ENCODE measurements at places on chromosomes 1 and 21.

DNA sequence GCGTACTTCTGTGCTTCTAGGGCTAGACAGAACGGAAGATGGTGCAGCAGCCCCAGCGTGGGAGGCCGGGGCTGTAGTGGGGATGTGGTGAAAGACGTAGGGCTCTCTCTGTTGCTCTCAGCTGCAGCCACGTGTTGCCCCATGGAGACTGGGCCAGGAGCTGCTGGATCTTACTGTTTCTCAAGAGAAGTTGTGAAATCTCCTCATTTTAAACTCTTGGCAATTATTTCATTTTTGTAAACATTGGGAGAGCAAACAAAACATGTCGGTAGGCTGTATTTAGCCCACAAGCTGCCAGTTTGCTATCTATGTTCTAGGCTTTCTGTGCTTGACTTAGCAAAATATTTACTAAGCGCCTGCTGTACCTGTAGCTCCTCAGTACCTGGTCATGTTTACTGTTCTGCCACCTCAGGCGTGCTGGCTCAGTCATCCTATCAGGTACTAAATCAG is 15.9 kb upstream of the ELOA start:
- DNase-seq = no peak

DNA sequence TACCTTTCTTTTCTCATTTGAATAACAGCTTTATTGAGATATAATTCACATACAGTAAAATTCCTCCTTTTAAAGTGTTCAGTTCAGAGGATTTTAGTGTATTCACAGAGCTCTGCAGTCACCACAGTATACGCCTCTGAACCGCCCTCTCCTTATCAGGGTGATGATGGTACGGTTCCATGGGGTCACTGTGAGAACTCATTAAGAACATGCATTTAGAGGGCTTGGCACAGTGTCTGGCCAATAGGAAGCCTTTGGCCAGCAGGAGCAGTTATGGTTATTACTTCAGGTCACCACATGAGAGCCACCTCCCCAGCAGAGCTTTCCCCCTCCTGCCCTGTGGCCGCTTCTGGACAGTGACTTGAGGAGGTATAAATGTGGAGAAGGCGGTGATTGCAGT is 27.3 kb downstream of the KCNQ4 start:
- DNase-seq = no peak

DNA sequence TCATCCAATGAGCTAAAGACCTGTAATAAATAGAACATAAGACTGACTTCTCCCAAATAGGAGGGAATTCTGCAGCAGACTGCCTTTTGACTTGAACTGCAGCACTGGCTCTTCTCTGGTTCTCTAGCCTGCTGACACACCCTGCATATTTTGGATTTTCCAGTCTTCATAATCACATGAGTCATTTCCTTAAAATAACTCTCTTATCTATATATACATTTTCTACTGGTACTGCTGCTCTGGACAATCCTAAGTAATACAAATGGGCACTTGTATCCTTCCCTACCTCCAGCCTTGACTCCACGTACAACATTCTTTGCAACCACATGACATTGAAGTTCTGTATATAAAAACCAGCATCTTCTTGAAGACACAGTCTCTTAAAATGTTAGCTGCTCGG is 429.4 kb upstream of the TMPRSS15 start:
- DNase-seq = no peak

DNA sequence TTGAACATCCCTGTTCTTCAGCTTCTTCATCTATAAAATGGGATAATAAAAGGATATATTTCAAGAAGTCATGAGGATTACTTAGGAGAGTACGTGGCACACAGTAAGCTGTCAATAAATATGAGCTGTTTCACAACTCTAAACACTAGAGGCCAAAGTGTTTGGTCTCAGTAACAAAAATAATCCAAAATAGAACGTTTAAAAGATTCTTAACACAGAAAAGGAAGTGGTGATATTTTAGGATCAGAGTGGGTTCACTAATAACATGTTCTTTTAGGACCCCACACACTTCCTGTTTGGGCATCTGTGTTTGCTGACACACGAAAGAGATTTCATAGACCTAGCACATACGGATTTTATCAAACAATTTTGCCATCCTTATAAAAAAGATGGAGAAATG is 32.9 kb downstream of the TNFSF18 start:
- no peak for DNase-seq

GRCh38 chr1:157955221-157955620 is 38.2 kb upstream of the KIRREL1 start:
- DNase-seq = no peak

DNA sequence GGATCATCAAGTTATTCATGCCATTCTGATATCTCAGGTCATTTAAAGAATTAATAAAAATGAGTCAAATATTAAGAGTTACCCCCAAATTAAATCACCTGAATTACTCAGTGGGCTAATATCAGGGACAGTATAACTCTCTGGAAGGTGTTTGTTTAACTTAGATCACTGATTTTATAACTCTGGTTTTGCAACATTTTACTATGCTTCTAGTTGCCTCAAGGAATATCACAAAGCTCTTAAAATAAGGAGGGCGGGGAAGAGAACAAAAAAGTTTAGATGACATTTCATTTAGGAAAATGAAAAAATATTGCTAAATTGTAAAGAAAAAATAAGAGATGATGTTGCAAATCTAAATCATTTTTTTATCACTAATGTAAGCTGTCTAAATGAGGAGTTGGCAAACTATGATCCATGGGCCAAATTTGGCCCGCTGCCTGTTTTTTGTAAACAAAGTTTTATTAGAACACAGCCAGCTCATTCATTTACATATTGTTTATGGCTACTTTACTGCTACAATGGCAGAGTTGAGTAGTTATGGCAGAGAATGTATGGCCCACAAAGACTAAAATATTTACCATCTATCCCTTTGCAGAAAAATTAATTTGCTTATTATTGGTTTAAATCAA is 31.9 kb upstream of the SLC19A2 start:
- DNase-seq = no peak

GRCh38 chr1:42955311-42956063 is 3.2 kb downstream of the SLC2A1 start:
- DNase-seq = no peak

GRCh38 chr1:203444171-203444576 is 31.4 kb upstream of the PRELP start:
- DNase-seq = no peak
